ENCODE measurements at places on chromosomes 7 and 10.

DNA sequence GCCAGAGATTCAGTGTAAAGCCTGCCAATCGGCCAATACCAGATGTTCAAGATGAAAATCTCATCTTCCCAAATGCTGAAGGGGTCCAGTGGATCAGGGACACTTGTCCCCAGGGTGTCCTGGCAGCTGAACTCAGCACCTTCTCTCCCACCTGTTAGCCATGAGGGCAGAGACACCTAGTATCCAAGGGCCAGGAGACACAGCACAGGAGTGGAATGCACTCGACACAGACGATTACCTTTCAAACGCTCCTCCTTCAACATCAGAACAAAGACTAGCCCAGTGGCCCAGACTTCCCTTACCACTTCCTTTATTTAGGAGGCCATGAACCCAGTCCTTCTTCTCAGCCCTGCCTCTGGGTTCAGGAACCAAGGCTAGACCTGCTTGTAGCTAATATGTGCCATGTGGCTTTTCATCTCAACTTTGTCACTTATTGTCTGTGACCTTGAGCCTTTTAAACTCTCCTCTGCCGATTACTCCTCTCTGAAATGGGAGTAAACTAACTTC, 180.3 kb upstream of the PLXNA4 start:
- no peak for DNase-seq

DNA sequence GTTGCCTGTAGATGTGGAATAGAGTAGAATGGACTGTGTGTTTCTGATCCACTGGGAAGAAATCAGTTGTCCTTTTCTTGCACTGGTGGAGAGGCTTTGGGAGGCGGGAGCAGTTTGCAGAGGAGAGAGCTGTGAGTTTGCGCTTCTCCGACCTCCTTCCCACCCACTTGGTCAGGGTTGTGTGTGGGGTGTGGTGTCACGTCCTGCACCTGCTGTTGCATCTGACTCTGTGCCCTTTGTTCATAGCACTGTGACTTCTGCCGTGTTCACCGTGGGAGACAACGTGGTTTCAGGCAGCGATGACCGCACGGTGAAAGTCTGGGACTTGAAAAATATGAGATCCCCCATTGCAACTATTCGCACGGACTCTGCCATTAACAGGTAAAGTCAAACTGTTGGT, 67.8 kb downstream of the WDR37 start:
- no peak for DNase-seq

DNA sequence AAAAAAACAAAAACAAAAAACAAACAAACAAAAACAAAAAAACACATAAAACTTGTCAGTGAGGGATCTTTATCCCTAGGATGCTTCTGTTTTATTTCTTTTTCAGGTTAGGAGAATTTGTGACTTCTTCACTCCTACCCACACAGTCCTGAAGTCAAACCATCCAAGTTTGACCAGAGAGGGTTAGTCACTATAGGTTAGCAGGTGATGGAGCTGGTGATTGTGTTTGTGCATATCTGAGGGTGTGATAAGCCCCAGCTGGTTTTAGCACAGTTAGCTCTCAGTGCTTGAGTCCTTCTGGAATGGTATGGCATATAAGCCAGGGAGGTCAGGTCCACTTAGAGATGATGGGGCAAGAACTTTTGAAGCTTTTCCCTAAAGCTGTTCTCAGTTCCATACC, 11.8 kb upstream of the IKZF1 start:
- no peak for DNase-seq

DNA sequence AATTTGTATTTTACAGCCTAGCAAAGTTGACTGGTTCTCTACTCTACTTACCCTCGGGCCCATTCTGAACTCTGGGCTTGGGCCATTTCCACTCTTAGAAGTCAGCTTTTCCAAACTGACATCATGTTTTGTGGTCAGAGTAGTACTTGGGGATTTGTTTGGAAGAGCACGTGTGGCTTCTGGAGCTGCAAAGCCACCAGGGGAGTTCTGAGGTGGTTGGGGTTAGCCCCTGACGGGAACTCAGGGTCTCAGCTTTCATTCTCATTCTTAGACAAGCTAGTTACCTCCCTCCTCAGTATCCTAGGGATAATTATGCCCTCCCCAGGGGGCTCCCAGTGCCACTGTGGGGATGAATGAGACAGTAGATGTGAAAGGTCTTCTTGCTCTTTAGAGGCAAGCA, 647.7 kb upstream of the GALNT17 start:
- no peak for DNase-seq

DNA sequence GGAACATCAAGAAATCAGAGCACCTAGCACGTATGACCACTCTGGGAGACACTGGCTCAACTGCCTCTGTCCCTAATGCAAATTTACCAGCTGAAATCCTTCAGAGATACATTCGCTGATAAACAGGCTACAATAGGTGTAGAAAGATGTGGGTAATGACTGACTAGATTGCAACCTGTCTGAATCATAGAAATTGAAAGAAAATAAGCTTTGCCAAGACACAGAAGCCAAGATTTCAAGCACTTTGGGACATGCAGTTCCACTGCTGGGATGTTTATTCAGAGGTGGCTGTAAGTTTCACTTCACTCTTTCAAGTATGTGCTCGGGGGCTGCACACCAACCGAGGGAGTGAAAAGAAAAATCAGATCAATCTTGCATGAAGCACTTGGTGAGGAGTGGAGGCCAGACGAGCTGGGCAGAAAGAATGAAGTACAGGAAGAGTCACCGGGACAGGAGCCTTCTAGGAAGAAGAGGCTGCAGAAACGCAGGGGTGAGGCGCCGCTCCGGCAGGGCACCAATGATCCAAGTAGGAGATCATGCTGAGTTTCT, 276.7 kb downstream of the PARD3 start:
- no peak for DNase-seq

DNA sequence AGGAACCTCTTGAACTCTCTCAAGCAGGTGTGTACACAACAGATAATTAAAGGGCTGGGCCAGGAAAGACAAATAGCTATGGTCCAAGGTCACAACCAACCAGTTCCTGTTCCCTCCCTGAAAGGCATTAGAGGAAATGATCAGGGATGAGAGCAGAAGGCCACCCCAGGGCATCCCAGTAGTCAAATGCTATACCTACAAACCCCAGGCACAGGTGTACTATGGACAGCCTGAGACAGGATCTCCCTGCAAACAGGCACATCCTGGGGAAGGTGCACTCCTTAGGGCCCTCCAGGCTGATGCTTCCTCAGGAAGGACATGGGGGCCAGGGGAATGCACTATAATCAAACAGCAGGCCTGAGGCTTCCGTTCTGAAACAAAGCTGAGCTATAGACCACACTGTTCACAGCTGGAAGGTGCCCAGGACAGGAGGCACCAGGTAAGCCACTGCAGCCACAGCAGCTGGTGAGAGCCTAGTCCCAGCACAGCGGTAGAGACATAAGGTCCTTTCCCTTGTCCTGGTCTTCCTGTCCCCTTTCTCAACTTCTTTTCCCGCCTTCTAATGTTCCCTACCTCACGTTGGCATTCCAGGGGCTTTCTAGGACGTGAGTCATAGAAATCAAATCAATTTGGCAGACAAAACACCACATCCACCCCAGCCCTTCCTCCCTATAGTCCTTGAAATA, 13.3 kb downstream of the PARP12 start:
- no peak for DNase-seq

- DNase-seq: no peak
Measured at GRCh38 chr10:16049782-16050181, 189.5 kb upstream of the MINDY3 start.

- no peak for DNase-seq
Measured at GRCh38 chr7:132115028-132115427, 461.2 kb downstream of the PLXNA4 start.

DNA sequence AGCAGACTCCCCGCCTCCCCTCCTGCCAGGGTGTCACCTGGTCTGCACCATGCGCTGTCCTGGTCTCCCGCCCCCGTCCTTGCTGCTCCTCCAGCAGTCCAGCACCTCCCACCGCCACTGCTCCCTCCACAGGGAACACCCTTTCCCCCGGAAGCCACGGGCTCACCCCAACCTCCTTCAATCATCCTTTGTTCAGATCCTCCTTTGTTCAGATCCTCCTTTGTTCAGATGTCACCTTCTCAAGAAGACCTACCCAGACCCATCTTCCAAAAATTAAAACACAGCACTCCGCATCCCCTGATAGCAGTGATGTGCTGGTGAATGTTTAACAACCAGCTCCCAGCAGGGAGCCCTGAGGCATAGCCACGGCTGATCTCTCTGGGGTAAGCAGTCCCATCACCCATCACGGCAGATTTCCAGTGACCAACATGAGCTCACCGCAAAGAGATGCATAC, 237.7 kb downstream of the USP6NL start:
- no peak for DNase-seq

DNA sequence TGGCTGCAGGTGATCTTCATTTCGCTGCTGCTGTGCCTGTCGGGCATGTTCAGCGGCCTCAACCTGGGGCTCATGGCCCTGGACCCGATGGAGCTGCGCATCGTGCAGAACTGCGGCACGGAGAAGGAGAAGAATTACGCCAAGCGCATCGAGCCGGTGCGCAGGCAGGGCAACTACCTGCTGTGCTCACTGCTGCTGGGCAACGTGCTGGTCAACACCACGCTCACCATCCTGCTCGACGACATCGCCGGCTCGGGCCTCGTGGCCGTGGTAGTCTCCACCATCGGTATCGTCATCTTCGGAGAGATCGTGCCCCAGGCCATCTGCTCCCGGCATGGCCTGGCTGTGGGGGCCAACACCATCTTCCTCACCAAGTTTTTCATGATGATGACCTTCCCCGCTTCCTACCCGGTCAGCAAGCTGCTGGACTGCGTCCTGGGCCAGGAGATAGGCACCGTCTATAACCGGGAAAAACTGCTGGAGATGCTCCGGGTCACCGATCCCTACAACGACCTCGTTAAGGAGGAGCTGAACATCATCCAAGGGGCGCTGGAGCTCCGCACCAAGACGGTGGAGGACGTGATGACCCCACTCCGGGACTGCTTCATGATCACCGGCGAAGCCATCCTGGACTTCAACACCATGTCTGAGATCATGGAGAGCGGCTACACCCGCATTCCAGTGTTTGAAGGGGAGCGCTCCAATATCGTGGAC, 1.3 kb downstream of the CNNM2 start:
- no peak for DNase-seq

DNA sequence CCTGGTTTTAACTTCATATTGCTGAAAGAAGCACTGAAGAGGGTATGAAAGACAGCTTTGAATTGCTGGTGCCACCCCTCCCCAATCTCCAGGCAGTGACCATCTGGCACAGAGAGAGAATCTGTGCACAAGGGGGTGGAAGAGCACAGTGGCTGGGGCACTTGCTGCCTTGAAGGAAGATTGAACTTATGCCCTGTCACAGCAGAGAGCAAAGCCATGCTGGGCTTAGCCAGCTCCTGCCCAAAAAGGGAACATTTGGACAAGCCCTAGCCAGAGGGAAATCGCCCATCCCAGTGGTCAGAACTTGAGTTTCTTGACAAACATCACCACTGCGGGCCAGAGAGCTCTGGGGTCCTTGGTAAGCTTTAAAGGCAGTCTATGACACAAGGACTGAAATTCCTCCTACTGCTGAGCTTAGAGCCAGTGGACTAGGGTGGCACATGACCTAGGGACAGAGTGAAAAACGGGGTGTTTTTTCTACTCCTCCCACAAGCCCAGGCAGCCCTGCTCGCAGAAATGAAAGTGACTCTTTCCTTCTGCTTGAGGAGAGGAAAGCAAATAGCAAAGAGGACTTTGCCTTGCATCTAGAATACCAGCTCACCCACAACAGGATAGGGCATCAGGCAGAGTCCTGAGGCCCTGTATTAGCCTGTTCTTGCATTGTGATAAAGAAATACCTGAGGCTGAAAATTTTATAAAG, 257.2 kb downstream of the CTNNA3 start:
- no peak for DNase-seq

DNA sequence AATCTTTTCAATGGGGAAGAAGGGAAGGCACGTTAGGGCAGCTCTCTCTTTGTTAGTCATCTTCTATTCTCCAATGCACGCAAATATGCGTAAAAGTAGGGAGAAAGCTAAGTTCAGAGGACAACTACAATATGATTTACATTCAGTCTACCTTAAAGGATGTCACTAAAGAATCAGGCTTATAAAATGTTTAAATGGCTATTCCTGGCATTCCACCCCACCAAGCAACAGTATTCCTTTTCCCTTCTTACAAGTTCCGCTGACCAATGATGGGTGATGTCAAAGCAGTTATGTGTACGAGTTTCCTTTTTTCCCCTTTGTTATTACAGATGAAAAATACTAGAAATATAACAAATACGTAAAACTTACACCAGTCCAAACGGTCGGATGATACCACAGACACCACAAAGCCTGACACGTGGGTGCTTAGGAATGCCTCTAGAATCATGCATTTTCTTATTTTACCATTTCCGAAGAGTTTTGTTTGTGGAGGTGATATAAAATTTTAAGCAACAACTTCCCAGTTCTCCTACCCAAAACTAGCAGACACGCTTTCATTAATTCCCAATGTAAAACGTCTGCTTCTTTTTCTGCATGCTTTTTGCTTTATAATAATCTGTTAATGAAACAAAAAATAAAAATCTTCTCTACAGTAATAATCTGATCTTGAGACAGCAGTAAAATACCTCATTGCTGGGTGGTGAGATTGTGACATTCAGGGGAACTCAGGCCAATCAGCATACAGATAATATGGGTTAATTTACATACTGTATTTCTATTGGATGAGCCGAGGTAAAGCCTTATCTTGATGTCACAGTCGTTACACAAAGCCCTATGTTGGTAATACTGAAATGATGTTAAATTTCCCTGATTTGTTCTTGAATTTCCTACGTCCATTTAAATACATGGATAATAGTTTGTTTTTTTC, 708 bp upstream of the GPR85 start:
- no peak for DNase-seq

DNA sequence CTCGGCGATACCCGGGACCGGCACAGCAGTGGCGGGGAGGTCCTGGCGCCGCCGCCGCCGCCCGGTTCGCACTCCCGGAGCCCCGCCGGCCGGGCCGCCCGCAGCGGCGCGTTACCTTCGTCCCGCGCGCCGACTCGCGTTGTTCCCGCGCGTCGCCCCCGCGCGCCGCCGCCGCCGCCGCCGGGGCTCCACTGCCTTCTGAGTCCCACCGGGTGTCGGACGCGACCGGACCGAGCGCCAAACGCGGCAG, at the start of gene EZH2:
Gene EZH2, minus strand, starts transcription at position 243 of the 250 bp plus-strand sequence. CDS start 36,993 bp downstream, outside the sequence.
- DNase-seq: no peak

DNA sequence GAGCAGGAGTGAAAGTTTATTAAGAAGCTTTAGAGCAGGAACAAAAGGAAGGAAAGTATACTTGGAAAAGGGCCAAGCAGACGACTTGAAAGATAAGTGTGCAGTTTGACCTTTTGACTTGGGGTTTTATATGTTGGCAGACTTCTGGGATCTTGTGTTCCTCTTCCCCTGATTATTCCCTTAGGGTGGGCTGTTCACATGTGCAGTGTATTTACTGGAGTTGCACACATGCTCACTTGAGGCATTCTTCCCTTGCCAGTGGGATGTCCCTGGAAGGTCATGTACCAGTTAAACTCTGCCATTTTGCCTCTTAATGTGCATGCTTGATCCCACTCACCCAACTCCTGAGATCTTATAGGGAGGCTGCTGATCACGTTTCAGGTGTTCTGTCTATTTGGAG, 23.4 kb upstream of the ARHGAP12 start:
- no peak for DNase-seq
